ENCODE measurements at places on chromosomes 2 and 18.

GRCh38 chr18:77140439-77141109 lies 8.0 kb upstream of the MBP start:
- DNase-seq, result no peak

DNA sequence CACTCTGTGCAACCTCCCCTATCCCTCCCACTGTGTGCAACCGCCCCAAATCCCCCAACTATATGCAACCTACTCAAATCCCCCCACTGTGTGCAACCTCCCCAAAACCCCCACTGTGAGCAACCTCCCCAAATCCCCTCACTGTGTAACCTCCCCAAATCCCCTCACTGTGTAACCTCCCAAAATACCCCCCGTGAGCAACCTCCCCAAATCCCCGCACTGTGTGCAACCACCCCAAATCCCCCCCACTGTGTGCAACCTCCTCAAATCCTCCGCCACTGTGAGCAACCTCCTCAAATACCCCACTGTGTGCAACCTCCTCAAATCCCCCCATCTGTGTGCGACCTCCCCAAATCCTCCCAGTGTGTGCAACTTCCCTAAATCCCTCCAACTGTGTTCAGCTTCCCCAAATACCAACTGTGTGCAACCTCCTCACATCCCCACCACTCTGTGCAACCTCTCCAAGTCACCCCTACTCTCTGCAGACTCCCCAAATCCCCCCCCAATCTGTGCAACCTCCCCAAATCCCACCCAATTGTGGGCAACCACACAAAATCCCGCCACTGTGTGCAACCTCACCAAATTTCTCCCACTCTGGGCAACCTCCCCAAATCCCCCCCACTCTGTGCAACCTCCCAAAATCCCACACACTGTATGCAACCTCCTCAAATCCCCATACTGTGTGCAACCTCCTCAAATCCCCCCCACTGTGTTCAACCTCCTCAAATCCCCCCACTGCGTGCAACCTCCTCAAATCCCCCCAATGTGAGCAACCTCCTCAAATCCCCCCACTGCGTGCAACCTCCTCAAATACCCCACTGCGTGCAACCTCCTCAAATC lies 114.1 kb downstream of the TPO start:
- no peak for DNase-seq

- no peak for DNase-seq
Measured at GRCh38 chr18:38695559-38696280, 1130.1 kb upstream of the CELF4 start.

GRCh38 chr2:67671464-67672450 lies 274.6 kb downstream of the ETAA1 start:
- DNase-seq, result no peak

DNA sequence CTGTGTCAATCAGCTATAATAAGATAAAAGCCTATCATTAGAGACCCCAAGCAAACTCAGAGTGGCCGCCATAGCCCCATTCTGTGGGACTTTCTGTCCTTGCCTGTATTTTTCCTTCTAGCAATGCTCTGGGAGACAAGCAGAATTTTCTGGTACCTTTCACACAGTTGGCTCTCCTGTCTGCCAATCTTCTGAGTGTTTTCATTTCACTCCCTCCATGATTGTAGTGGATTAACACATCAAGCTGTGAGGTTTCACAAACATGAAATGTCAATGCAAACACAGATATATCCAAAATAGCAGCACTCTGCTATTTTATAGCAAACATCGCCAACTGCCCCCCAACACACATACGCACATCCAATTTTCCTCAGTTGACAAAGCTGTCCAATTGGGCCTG lies 64.9 kb downstream of the C1D start:
- no peak for DNase-seq

DNA sequence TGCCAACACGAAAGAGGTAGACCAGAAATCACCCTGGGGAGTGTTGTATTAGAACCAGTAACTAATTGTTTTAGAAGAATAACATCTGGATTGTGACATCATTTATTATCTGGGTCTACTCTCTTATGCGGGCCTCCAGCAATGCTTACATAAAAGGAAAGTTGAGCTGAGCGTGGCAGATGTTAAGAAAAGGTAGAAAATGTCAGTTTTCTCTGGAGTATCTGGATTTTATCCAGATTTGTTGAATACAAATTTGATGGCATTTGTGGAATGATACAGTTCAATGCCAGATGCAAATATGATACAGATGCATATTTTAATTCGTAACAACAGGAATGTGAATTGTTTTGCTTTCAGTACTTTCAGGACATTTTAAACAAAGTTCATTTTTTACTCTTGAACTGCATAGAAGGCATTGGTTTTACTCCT lies 90.3 kb downstream of the PRPF40A start:
- DNase-seq, result no peak

- no peak for DNase-seq
Measured at GRCh38 chr2:1101982-1102590, 151.4 kb downstream of the SNTG2 start.

DNA sequence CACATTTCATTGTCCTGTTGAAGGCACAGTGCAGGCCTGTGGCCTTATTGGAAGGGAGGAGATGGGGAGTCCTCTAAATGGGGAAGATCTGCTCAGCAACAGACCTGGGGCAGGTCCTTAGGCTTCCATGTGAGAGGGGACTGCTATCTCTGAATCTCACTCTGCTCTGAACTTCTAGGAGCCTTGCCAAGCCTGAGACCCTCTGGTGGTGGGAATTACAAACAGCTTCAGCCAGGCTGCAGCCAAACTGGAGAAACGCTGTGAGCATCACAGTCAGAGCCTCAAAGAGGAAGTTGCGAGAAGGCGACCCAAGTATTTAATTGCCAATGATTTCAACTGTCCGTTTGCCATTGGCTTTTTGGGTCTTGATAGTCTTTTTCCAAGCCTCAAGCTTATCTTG lies 66.8 kb upstream of the MC2R start:
- DNase-seq, result no peak

GRCh38 chr2:37323781-37324535 lies 675 bp downstream of the PRKD3 start:
- DNase-seq, result peak; percentile 22

- no peak for DNase-seq
Measured at GRCh38 chr18:56627991-56628390, 10.4 kb downstream of the TXNL1 start.

DNA sequence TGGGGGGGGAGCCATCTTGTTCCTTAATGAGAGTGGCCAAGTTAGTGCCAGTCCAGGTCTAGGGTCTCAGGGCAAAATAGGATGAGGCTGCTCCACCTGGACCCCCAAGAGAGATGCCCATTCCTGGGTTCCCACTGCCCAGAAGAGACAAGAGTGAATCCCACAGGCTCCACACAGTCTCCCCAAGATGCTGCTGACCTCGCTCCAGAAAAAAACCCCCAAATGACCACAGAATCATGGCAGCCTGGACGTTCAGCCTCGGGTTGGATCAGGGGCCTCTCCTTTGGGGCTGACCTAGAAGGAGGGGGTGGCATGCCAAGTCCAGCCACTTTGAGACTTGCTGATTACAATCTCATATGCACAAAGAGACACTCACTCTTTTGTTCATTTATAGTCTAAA lies 25.1 kb downstream of the STAT1 start:
- DNase-seq, result no peak

DNA sequence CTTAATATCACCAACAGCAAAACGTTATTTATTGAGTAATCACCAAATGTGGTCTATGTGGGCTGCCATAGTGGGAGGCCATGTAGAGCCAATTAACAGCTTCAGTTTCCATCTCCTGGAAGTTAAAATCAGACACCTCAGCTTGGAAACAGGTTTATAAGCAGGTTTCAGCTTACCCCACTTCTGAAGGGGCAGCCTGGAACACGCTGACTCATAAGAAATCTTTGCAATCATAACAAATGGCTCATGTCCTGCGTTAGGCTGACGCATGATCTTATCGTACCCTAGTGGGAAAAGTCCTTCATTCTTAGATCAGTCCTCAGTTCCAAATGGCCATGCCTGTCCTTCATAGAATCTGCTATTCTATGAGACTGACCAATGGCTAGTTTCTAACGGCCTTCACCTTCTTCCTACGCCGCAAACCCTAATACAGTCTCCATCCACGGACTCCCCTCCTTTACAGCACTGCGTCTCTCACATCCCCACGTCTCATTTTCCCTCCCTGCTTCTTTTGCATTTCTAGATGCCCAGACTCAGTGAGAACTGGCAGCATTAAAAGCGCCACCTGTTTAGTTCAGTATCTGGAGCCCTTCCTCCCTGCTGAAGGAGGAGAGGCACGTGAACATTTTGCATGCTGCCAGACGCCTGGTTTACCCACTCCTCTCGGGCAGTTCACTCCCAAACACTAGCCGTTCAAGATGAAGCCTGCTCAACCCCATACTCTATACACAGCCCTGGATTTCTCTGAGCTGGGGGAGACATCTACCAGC lies 24.2 kb upstream of the BZW1 start:
- peak; percentile 96 for DNase-seq

DNA sequence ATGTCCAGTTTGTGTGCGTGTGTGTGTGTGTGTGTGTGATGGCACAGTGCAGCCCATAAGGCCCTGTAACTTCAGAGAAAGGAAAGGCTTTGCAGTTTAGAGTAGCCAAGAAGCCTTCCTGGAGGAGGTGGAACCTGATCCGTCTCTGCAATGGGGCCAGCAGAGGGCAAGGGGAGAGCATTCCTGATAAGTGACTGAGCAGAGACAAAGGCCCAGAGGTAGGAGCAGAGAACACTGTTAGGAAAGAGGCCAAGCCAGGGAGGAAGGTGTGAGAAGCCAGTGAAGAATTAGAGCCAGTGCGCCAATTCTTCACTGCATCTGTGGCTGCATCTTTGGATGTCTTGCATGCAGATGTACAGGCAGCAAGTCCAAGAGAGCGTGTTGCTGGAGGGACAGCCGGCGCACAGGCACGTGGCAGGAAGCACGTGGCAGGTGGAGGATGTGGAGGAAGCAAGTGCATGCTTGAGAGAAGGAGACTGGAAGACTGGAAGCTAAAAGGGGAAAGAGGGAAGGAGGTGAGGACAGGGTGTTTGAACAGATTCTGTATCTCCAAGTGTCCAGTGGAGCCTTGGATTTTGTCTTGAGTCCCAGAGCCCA lies 196.3 kb downstream of the CTIF start:
- DNase-seq, result no peak

- DNase-seq, result no peak
Measured at GRCh38 chr18:38611036-38611964, 1045.7 kb upstream of the CELF4 start.

GRCh38 chr2:167582619-167583018 lies 664.8 kb downstream of the STK39 start:
- no peak for DNase-seq

DNA sequence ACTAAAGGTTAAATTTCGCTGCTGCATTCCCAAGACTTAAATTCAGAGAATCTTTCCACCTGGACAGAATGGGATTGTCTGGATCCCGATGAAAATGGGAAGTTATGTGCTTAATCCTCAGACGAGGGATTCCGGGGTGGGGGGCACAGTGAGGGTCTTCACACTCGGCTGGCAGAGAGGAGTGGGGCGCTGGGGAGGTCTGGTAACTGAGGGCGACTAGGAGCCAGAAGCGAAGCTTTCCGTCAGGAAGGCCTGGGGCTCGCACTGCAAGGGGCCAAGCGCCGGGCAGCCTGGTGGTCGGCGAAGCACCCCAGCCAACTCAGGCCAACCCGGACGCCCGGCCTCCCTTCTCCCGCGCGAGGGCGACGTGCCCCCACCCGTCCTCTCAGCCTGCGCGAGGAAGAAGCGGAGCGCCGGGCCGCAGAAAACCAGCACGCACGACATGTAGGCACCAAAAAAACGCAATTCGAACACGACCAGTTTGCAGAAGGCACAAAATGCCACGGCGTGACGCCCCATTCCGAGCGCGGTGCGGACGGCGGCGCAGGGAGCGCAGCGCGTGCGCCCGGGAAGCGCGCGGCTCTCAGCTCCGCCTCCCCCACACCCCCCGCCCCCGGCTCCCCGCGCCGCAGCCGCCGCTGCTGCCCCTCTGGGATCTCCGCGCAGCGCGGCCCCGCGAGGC lies 188.1 kb downstream of the ZEB2 start:
- peak; percentile 44 for DNase-seq

- DNase-seq, result no peak
Measured at GRCh38 chr2:42804891-42805290, 12.5 kb upstream of the HAAO start.

DNA sequence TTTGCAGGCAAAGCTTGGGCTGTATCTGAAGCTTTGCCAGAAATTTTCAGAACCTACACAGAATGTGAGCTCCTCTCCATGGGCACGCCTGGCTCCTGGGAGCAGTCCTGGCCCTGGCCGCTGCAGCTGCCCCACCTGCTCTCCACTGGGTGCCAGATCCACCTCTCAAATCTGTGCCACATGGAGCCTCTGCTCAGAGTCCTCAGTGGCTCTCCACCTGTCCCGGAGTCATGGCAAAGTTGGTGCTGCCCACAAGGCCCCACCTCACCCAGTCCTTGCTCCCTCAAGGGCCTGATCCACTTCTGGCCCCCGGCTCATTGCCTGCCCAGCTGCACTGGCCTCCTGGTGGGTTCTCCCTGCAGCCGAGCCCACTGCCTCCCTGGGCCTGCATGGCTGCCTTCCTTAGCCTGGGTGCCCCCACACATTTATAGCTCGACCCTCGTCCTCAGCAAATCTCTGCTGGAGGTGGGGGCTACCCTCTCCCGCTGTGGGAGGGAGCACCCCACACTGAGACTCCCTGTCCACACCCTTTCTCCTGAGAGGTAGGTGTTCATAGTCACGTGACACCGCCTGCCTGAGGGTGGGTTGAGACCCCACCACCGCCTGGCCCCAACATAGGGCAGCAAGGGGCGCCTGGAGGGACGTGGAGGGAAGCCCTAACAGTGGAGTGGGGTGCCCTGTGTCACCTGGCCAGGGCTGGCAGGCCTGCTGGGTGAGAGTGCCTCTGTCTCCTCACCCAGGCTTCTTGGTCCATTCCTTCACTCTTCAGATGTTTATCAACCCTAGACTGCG lies 224.1 kb downstream of the SH3RF3 start:
- no peak for DNase-seq

- peak; percentile 97 for DNase-seq
Measured at GRCh38 chr18:54805571-54806334, 22.5 kb upstream of the RAB27B start.

- no peak for DNase-seq
Measured at GRCh38 chr2:2286592-2286991, 44.5 kb downstream of the MYT1L start.

DNA sequence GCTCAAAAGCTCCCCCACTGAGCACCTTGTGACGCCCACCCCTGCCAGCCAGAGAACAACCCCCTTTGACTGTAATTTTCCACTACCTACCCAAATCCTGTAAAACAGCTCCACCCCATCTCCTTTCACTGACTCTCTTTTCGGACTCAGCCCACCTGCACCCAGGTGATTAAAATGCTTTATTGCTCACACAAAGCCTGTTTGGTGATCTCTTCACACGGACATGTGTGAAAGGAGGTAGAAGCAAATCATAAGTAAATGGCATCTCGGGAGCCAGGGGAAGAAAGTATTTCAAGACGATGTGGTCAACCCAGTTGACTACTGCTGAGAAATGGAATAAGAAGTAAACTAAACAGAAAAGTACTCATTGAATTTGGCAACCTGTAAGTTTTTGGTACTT lies 11.2 kb upstream of the NCKAP1 start:
- no peak for DNase-seq

DNA sequence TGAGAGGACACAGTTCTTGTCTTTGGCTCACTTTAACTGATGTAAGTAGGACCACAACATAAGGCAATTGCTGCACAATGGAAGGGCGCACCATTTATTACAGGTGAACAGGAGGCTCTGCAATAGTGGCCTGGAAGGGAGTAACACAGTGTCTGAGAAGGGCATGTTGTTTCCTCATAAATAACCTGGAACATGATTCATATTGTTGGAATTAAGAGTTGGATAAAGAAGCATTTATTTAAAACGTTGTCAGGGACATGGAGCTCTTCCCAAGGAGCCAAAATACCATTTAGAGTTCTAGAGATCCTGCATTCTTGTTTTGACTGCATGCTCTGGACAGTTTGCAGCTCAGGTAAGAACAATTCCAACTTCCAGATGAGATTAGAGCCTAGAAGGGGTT lies 110.4 kb downstream of the PLCL1 start:
- DNase-seq, result no peak

- no peak for DNase-seq
Measured at GRCh38 chr2:189191766-189192165, 12.2 kb upstream of the COL5A2 start.
